ENCODE measurements at places on chromosomes 5 and 9.

- DNase-seq, result no peak
Observed at GRCh38 chr5:59711310-59711709, 182.2 kb downstream of the PDE4D start.

- no peak for DNase-seq
Observed at GRCh38 chr5:148401604-148402003, 17.8 kb downstream of the FBXO38 start.

GRCh38 chr5:52818360-52818759 is 30.6 kb downstream of the ITGA1 start:
- DNase-seq, result no peak

DNA sequence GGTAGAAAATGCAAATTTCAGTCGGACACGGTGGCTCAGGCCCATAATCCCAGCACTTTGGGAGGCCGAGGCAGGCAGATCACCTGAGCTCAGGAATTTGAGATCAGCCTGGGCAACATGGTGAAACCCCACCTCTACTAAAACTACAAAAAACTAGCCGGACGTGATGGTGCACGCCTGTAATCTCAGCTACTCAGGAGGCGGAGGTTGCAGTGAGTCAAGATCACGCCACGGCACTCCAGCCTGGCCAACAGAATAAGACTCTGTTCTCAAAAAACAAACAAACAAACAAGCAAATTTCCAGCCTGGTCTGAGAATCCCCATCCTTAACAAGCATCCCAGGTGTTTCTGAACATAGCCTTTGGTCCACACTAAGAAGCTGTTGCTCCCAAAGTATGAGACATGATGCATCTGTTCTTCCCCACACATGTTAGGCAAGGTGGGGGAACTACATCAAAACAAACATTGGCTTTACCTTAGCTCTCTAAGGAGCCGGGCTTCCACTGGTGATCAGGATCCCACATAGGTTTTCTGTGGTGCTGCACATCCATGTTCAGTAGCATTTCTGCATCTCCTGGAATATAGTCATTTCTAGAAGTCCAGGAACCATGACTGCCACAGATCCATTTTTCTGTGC is 92.5 kb upstream of the DMRT1 start:
- DNase-seq, result no peak

- DNase-seq, result no peak
Observed at GRCh38 chr5:116838011-116838536, 263.5 kb upstream of the SEMA6A start.

DNA sequence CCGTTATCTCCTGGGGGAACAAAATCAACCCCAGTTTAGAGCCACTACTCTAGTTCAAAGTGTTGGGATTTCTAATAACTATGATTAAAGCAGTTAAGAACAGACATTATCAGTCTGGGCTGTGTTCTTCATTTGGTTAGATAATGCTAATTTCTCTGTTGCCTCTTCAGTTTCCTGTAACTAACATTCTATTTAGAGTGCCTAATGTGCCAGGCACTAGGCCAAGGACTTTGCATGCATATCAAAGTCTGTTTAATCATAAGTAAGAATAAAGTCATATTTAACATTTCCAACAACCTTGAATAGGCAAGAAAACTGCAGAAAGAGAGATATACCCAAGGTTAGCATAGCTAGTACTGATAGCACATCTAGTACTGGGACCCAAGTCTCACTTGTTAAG is 68.4 kb downstream of the TNPO1 start:
- no peak for DNase-seq

DNA sequence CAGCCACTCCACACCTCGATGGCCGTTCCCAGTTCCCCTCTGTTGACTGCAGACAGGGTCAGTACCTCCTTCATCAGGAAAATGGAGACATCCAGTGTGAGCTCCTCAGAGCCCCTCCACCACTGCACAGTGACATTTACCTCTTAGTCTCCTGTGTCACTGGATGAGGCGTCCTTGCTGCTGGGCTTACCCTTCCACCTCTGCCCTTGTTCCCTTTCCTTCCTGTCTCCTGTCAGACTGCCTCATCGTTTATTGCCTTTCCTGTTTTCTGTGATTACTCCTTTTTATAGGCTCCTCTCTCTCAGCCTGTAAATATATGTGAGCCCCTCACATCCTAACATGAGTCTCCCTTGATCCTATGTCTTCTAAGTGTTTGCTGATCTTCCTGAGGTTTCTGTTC is 23.2 kb upstream of the SPTAN1 start:
- no peak for DNase-seq

GRCh38 chr9:18821788-18822187 is 211.2 kb downstream of the SAXO1 start:
- peak; percentile 38 for DNase-seq

DNA sequence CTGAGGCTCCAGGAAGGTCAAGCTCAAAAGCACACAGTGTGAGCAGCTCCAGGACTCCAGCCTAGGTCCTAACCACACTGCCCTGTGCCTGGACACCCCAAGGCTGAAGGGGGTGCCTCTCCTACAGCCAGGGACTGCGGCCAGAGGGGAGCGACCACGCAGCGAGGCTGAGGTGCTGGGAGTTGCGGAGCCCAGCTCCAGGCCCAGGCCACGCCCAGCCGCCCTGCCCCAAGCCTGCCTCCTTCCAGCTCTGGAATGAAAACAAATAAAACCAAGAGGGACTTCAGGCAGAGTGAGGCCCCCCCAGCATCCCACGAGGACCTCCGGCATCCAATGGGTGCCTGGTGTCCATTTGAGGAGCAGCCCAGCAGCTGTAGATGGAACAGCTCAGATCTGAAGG is 15.2 kb downstream of the VAV2 start:
- no peak for DNase-seq

DNA sequence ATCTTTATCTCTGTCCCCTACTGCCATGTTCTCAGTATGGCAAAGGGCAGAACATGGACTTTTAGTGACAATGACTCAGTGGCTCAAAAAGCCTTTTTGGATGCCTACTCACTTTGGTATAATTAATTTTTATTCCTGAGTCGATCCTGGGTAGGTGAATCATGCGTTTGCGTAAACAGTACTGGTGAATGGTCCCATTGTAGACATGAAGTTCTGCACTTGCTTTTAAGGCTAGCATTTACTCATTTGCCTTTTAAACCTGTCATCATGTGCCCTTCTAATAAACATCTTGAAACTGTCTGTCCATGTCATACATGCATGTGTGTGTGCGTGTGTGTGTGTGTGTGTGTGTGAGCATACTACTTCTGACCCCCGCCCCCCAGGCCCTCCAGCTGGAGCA is 223.0 kb downstream of the AUH start:
- no peak for DNase-seq

DNA sequence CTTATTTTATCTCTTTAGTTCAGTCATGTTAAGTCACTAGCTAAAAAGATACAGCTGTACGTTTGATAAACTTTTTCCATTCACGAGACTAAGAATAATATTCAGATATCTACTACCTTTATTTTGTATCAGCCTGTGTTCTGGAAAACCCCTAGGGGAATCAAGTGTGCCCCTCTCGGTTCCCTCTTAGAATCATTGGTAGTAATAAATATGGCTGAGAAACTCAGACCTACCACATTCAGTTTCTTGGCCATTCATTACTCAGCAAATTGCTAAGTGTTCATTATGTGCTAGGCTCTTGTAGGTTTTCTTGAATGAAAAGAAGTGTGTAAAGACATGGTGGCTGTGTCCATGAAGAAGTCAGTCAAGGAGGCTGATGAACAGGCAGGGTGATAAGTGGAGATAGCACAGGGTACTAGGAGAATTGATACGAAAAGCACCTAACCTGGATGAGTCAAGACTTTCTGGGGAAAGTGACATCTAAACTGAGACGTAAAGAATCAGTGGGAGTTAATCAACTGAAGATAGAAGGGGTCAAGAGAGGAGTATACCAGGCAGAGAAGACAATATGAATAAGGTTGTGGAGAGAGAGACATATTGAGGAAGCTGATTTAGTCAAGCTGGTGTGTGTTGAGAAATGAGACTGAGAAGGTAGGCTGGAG is 86.2 kb downstream of the CSNK1G3 start:
- DNase-seq, result no peak

DNA sequence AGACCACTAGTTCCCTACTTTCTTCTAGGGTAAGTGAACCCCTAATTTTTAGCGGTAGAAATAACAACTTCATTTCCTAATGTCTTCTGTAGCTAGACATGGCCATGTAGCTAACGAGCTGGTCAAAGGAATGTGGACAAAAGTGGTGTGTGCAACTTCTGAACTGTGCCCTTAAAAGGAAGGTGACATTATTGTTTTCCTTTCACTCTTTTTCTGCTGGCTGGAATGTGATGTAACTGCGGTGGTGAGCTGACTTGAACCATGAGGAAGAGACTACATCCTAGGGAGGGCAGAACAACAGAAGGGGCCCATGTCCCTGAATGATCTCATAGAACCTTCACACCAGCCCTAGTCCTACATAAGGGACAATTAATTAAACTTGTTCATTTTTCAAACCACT is 1.3 kb upstream of the SNX2 start:
- no peak for DNase-seq

DNA sequence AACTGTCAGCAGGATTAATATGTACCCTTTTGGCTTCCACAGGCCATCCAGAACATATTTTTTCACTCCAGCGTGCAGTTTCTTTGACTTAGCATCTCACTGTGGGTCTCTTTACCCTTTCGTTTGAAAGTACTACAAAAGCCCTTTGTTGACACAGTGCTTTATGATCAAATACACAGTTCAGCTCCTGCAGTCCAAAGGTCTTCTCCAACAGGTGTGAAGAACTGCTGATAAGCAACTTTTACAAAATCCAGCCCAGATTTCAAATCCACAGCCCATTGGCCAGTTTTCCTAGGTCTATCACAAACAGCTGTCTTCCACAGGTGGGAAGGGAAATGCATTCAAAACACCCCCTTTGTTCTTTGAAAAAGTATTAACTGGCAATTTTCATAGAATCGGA is 54.8 kb downstream of the MYO10 start:
- no peak for DNase-seq

- no peak for DNase-seq
Observed at GRCh38 chr9:36935332-36935731, 98.7 kb downstream of the PAX5 start.

GRCh38 chr9:107946364-107947141 is 457.0 kb upstream of the KLF4 start:
- DNase-seq, result no peak

GRCh38 chr5:65924366-65925043 is 1.9 kb upstream of the ERBIN start:
- DNase-seq, result no peak

GRCh38 chr9:71778085-71778484 is 9.8 kb upstream of the CEMIP2 start:
- no peak for DNase-seq

DNA sequence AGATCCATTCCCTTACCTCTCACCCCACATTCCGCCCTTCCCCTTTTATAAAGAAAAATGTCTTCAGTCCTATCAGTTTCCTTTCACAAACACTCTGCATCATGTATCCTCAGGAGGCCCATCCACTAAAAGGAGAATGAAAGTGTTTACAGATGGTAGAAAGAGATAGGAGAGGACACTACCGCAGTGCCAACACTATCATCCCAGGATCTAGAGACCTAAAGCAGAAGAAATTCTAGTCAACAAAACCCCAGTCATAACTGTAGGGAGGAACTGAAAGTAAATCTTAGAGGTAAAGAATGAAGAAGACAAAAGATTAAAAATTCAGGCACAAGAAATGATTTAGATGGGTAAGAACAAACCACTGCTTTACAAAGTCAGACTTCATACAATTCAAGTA is 114.1 kb downstream of the MLLT3 start:
- no peak for DNase-seq

GRCh38 chr5:82309091-82309531 is 31.0 kb upstream of the RPS23 start:
- DNase-seq, result no peak

GRCh38 chr5:113382731-113383130 is 52.1 kb downstream of the TSSK1B start:
- no peak for DNase-seq

DNA sequence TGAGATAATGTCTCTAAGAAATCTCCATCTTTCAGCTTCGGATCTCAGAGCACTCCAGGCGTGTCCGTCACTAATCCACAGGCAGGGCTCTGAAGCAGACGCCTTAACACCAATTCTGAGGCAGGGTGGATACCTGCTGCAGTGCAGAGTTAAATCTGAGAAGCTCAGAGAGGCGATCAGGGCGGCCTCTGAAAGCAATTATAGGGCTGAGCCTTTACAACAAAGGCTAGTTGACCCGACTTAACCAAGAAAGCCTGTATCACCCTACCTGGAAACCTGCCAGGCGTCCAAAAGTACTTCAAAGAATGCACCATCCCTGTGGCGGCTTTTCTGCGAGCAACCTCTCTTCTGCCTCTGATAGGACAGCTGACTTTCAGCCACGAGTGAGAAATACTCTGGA is 134.8 kb upstream of the MSX2 start:
- no peak for DNase-seq

- DNase-seq, result no peak
Observed at GRCh38 chr5:142984525-142984924, 214.3 kb downstream of the ARHGAP26 start.

- DNase-seq, result no peak
Observed at GRCh38 chr9:130432362-130432761, 12.4 kb upstream of the ASS1 start.

DNA sequence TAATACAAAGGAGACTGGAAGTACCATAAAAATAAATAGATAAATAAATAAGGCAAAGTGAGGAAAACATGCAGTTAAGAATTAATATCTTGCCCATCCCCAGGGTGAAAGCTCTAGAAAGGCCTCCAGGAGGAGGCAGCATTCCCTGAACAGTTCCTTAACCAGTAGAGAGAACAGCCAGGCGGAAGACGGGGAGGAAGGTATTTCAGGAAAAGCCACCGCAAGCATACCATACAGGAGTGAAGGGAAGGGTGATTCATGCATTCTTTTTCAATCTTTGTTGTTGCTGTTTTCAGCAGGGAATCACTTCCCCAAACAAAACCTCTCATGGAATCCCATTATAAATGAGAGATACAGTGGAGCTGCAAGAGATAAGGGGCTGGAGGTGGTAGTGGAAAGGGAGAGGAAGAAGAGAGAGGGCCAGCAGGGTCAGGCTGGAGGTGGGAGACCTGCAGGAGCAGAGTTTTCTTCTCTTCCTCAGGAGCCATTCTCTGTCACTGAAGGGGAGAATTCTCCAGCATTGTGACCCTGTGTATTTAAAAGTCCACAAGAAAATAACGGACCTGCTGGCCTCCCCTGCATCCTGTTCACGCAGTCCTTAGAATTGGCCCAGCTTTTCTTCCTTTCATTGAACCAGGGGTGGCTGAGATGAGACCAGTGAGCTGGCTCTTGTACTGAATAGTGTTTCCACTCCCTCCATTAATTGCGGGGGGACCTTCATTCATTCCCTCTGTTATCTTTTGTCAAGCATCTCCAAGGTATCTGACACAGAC is 255.9 kb downstream of the FAM114A2 start:
- no peak for DNase-seq

- DNase-seq, result no peak
Observed at GRCh38 chr5:56123531-56124243, 109.4 kb downstream of the ANKRD55 start.
